Activated T-cell treated with anti-CD3 and anti-CD28 coated beads for 4 hours (primary cell): ENCODE measurements at places on chromosomes 4 and X.

GRCh38 chr4:120616-121015, 3.7 kb upstream of the ZNF718 start:
- DNase-seq, result no peak

GRCh38 chr4:67658302-67658701, 42.7 kb downstream of the UBA6 start:
- DNase-seq, result no peak

- no peak for DNase-seq
Observed at GRCh38 chr4:111268769-111269414, 646.0 kb upstream of the PITX2 start.

DNA sequence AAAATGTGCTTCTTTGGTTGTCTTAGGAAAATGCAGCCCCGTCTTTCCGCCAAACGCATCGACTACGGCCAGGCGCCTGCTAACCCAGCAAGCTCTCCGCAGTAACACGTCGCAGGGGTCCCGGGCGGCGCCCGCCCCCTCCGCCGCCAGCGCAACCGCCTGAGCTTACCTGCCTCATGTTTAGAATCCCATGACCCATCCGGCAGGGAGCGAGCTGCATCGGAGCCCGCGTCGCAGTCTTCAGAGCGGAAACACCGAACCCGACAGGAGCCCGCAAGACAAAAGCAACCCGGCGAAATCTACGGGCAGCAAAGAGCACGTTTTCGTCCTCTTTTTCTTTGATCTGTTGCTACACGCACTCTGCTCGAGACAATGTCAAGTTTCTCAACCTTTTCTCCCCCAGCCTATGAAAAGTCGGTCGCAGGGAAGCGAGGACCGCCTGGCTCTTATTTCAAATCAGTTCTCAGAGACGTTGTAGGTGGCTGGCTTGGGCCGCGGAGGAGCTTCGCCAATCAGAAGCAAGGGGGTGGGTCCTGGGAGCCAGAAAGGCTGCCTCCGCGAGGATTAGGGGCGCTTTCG, at the start of gene MID1:
Gene MID1, minus strand, starts transcription at position 465 of the 579 bp plus-strand sequence. CDS start 53,038 bp downstream, outside the sequence.
- no peak for DNase-seq

DNA sequence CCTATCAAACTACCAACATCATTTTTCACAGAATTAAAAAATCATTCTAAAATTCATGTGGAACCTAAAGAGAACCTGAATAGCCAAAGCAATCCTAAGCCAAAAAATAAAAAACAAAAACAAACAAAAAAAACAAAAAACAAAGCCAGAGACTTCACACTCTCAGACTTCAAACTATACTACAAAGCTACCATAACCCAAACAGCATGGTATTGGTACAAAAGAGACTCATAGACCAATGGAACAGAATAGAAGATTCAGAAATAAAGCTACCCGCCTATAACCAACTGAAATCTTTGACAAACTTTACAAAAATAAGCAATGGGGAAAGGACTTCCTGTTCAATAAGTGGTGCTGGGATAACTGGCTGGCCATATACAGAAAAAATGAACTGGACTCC, 152.3 kb upstream of the SMIM31 start:
- no peak for DNase-seq

DNA sequence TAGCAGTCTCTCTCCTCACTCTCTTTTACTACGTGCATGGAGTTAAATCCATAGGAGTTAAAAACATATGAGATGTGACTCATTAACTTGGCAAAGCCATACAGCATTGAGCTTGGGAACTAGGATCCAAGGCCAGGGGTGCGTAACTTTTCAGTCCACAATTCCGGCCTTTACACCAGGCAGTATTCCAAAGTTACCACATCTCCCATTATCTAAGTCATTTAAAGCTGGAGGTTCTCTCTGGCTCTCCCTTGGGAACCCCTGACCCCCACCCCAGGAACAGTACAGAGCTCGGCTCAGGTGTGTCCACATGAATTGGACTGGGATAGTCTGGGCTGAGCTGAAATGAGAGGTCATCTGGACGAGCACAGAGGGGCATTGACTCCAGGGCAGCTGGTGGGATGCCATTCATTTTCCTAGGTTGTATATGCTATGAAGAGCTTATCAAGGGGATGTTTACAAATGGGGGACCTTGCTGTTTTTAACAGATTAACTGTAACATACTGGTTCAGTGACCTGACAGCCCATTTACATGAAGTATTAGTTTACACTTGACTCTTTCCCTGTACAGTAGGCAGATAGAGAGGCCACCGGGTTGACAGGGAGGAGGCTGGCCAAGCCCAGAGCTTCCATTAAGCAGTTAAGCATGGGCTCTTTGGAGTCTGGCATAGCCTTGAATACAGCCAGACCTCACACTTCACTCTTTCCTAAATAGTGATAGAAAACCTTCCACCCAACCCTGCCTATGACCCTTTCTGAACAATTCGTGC, 128.8 kb downstream of the RAB28 start:
- no peak for DNase-seq

DNA sequence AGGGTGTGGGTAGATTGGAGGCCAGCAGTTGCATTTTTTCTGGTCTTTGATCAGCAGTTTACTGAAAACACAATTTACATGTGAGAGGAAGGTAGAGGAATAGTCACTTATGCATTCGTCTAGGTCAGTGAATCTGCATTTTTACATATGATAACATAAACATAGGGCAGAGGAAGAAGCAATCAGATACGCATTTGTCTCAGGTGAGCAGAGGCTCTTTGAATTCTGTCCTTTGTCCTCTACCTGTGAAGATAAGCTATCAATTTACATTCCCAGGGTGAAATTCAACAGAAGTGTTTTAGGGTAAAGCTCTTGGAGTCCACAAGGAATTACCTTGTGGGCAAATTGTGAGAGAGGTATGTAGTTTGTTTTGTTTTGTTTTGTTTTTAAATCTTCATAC, 306.5 kb downstream of the MAGEB5 start:
- DNase-seq, result no peak

DNA sequence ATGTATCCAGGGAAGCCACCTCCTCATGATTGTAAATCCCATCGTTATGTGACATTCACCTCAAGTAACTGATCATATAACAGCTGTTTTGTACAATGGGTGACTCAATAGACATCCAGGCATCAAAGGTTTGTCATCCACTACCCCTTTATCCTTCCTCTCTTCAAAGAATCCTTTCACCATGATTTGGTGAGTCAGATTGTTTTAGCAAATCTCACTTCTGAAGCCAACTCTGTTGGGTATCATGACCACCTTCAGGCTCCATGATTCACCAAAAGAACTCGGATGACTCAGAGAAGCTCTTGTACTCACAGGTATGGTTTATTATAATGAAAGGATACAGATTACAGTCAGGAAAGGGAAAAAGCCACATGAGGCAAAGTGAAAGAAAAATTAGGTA, 132.1 kb downstream of the PWWP3B start:
- no peak for DNase-seq

DNA sequence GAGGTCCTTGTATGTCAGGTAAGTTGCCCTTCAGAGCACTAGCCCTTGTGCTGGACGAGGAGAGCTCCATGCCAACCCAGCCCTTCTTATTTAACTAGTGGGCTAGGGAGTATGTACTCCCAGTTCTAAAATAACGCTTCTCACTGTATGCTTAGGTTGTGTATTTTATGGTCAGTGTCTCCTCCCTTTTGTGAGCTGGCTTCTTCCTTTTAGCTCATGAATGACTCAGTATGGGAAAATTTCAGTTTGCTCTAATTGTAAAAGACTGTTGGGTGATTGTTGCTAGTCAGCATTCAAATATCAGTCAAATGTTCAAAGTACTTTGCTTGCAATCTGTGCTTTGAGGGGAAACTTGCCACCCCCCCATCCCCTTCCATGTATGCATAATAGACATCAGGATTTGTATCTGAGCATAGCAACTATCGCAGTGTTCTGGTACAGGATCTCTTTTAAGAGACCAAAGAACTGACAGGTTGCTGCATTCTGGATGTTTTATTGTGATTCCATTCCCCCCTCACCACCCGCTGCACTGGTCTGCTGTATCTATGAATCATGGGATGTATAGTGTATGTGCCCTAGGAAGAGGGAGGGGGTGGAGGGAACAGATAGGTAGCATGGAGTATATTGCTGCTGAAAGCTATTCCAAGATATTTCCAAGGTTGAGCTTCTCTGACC, 34.7 kb downstream of the DLG3 start:
- no peak for DNase-seq

DNA sequence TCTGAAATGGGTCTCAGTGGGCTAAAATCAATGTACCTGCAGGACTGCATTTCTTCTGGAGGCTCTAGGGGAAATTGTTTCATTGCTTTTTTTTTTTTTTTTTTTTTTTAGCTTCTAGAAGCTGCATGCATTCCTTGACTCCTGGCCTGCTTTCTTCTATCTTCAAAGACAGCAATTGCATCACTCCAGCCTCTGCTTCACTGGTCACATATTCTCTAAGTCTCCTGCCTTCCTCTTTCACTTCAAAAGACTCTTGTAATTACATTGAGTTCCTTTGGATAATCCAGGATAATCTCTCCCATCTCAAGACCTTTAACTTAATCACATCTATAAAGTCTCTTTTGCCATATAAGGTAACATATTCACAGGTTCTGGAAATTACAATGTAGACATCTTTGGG, 11.3 kb upstream of the PCYT1B start:
- no peak for DNase-seq

DNA sequence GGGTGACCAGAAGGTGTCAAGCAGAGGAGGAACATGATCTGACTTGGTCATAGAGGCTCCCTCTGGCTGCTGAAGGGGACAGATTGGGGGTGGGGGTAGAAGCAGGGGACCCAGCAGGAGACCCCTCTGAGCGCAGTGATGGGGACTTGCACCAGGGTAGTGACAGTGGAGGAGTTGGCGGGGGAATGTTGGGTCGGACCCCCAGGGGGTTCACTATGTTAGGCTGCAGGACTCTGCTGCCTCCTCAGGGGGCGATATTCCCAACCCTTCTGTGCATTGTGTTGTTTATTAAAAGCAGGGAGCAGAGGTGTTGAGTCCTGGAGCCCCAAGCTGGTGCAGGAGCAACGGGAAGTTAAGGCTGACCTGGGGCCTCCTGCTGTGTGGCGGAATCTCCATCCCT, 8.8 kb downstream of the WDR13 start:
- DNase-seq, result no peak

DNA sequence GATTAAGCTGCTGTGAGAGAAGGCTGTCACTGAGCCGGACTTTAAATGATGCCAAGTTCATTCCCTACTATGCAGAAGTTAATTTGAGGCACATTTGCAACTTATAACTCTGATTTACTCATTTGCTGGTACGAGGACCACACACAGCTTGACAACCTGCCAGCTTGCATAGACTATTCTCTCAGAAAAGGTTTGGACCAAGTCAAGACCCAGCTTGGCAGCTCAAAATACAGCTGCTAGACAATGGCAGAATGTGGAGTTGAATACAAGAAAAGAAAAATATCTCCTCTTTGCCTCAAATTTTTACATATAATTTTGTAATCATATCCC, 338.9 kb downstream of the DHX15 start:
- DNase-seq, result no peak

DNA sequence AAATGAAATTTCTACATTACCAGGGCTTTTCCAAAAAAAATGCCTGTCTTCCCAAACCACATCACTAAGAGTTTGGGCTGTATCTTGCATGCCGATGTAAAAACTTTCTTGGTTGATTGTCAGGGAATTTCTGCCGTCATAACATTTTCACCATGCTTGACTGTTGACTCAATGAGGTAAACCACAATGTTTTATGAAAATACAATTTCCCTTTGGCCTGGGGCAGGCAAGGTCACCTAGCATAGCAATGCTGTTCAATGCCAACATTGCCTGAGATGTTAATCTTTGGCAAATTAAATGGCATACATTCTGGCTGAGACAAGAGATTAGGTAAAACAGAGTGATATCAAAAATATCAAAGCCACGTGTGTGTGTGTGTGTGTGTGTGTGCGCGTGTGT, 137.1 kb upstream of the TBL1X start:
- DNase-seq, result no peak

- no peak for DNase-seq
Observed at GRCh38 chr4:114488301-114488982, 110.2 kb upstream of the UGT8 start.

DNA sequence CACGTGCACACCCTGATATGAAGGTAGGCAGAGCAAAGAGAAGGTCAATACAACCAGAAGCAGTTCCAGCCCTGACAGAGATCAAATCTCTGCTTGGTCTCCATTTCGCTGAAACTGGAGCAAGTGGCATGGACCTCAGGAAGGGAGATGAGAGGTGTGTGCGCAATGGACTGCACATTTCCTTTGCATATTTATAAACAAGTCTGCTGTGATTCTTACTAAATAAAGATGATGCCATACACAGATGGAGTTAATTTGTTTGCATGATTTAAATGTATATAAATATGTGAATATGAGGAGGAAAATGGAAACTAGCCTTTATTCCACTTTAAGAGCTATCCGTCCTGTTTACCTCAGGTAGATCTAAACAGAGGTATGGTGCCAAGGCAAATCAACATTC, 2.1 kb upstream of the SCRG1 start:
- no peak for DNase-seq

DNA sequence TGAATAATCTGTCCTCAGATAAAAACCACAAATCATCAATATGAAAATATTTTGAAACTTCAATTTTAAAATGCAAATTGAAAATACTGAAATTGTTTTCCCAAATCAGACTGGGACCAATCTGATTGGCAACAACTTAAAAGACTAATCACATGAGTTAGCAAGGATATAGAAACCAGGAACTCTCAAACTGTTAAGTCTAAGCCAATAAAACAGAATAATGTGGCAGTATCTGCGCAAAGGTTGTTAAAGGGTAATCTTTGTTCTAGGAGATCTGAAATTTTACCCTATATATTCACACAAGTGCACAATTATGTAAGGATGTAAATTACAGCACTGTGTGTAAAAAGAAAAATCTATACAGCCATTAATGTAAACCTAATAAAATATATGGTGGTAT, 29.7 kb downstream of the EIF4E start:
- DNase-seq, result no peak

DNA sequence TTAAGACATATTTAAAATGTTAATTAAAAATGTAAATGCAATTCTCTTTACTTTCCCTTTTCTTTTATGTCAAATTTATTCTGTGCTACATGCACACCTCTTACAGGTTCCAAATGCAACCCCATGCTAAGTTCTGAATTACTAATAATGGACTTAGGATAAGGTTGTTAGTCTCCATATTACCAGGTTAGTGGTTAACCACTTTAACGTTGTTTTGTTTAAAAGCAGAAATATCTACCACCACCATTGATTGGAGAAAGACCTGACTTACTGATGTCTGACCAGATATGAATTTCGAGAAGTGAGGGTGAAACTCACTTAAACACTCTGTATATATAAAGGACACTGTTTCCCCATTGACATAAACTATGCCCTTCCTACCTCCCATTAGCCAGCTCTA, 6.9 kb upstream of the TRPC3 start:
- DNase-seq, result no peak

DNA sequence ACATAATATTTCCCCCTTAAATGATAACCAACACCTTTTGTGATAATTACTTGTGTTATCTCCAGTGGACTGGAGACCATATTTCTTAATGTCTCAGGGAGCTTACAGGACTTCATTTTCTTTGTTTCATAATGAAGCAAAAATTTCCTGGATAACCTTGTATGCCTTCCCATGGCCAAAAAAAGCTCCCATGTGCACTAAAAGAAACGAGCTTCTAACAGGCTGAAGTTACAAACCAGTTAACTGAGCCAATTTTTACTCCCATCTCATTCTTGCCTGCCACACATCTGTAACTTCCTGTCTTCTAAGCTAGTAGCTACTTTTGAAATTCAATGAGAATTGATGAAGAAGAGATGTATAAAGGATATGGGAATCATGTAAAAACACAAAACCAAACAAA, 32.8 kb downstream of the GATB start:
- no peak for DNase-seq
